ENCODE measurements at places on chromosomes 6 and 20.

DNA sequence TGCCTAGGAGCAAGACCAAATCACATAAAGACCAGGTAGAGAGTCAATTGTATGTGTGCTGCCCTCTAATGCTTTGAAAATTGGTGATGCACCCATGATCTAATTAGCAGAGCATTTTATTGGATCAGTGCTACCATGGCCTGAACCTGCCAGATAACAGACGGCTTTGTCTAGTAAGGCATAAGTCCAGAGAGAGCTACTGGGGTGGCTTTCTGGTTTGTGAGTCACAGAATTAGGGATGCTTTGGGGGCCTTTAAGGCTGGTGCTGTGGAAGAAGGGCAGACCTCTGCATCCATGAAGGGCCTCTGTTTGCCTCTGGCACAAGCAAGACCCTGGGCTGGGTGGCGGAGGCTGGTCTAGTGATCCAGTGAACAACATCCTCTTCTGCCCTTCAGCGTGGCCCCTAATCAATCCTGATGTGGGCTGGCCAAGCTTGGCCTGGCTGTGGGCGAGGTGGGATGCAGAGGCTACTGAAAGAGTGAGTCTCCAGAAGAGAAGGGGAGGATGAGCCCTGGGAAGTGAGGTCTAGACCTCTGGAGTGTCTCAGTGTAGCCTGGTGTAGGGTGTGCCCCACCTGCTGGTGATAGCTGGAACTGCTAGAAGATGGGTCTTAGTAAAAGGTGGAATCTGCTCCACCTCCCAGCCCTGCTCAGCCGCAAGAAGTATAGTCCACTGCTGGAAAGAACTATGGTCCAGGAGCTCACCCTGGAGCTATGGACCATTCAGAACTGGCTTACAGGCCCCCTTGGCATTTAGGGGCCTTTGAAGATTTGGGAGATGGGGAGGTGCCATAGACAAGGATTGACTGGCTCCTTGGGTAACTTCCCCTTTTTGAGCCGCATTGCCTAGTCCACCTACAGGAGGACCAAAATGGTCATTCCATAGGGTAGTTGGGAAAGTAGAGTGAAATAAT, 36.7 kb upstream of the AAR2 start:
- peak; percentile 73 for DNase-seq

GRCh38 chr20:62511915-62512610, 36.3 kb upstream of the GATA5 start:
- DNase-seq = no peak

DNA sequence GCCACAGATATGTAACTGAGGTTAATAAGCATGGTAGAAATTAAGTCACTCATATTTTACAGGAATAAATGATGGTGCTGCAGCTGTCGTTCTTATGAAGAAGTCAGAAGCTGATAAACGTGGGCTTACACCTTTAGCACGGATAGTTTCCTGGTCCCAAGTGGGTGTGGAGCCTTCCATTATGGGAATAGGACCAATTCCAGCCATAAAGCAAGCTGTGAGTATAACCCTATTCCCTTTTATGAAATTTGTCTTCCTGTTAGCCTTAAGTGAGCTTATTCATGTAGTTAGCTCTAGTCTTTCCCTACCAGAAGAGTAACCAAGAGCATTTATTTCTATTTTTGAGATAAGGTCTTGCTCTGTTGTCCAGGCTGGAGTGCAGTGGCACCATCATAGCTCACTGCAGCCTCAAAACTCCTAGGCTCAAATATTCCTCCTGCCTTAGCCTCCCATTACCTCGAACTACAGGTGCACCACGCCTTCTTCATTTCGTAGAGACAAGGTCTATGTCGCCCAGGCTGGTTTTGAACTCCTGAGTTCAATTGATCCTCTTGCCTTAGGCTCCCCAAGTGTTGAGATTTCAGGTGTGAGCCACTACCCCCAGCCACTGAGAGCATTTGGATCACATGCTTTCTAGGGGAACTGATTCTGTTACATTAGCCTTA, 12.0 kb downstream of the TCP1 start:
- no peak for DNase-seq

DNA sequence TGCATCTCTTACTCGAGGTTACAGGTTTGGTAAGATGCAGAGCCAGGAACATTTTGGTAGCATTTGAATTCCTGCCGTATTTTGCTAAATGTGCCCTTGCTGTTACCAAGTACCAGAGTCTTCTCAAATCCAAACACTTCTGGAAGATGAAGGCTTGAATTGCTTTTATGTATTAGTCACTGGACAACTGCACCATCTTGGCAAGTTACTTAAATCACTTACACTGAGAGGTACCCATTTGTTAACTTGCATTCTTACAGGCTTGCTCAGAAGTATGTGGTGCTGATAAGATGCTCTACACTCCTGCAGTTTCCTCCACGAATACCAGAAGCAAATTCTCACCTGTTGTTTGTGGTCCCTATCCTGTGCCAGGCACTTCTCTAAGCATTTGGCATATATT, 12.7 kb downstream of the IL22RA2 start:
- DNase-seq = no peak

DNA sequence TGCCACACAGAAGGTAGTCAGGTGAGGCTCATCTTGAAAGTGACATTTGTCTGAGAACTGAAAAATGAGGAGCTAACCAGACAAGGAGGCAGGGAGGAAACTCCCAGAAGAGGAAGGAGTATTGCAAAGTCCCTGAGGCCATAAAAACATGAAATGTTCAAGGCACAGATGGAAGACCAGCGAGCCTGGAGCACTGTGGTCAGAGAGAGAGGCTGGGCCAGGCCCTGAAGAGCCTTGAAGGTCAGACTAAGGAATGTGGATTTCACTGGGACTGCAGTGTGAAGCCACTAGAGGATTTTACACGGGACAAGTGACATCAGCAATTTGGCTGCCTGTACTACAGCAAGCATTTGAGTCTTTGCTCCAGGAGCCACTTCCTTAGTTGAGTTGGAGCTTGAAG, 21.1 kb upstream of the TMEM181 start:
- DNase-seq = no peak
